H9 (cell line): ENCODE measurements at places on chromosomes 11 and 22.

DNA sequence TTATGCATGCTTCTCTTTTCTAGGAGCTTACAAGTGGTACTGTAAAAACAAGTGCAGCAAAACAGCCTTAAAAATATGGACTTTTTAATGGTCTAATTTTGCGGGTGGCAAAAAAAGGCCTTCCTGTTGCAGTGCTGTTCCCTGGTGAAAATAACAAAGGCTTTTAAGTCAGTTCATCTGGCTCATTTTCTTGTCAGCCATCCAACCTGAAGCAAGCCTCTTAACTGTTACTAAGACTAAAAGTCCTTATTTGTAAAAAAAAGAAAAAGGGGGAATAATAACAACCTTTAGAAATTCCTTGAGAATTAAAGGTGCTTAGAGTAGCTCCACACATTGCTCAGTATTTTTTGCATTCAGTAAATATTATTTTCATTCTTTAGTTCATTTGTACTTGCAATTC lies 200.5 kb upstream of the CHORDC1 start:
- H3K27ac ChIP-seq = no peak overlapping the region
- H3K4me3 ChIP-seq = no peak overlapping the region
- no peaks in the 10 kb centered on the region for H3K27me3 ChIP-seq
- H3K36me3 ChIP-seq = peaks cover 10% of the 10 kb centered on the region
- H3K4me1 ChIP-seq = no peaks in the 10 kb centered on the region
- no peak for DNase-seq

DNA sequence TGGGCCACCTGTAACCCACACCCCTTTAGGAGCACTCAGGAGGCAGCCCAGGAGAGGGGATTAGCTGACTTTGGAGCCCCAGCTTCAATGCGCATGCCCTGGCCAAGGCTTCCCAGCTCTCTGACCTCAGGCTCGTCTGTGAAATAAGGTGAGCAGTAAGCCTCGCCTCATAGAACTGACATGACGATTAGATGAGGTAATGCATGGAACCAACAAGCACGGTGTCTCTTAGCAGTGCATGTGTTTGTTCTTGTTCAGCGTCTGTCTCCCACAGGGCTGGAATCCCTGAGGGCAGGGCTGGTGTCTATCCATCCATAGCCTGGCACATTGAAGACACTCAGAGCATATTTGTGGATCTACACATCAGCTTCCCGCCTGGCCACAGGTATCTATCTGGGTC lies 415.4 kb downstream of the MN1 start:
- no peaks in the 10 kb centered on the region for H3K4me1 ChIP-seq
- no peaks in the 10 kb centered on the region for H3K27me3 ChIP-seq
- no peak overlapping the region for H3K27ac ChIP-seq

DNA sequence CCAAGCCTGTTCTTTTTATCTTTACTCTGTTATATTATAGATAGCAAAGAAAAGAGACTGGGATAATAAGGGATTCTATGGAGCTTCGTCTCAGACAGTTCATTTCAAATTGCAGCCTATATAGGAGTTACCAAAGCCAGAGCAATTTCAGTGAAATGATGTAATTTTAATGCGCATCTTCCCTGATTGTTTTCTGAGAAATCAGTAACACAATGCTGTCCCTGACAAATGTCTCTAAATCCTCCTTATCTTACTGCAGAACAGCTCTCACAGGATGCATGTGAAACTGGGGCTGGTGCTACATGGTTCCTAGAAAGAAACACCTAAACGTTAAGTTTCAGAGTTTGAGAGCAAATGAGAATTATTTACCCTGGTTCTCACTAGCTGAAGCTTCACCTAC lies 467.9 kb upstream of the ANO3 start:
- no peak overlapping the region for H3K4me3 ChIP-seq
- H3K27ac ChIP-seq = no peak overlapping the region
- DNase-seq = no peak
- no peaks in the 10 kb centered on the region for H3K27me3 ChIP-seq
- H3K36me3 ChIP-seq = no peaks in the 10 kb centered on the region
- no peaks in the 10 kb centered on the region for H3K4me1 ChIP-seq

DNA sequence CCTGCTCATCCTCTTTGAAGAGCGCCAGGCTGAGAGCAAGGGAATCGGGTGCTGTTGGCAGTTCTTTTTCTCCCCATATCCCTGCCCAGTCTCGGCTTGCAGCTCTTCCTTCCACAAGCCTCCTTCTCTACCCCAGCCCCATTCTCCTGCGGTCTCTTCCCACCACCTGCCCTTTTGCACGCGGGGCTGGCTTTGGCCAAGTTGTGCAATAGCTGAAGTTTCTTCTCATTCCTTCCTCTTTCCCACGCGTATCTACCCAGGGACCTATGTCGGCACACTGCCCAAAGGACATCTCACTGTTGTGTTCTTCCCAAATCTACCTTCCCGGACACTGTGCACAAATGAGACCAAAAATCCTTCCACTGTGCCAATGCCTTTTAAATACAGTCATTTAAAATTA lies 22.3 kb upstream of the HTR3A start:
- no peaks in the 10 kb centered on the region for H3K36me3 ChIP-seq
- no peak for DNase-seq
- H3K27ac ChIP-seq = no peak overlapping the region
- H3K4me3 ChIP-seq = no peak overlapping the region
- H3K4me1 ChIP-seq = peaks cover 12% of the 10 kb centered on the region; the same call in 1 of the 2 replicates
- H3K27me3 ChIP-seq = no peaks in the 10 kb centered on the region

DNA sequence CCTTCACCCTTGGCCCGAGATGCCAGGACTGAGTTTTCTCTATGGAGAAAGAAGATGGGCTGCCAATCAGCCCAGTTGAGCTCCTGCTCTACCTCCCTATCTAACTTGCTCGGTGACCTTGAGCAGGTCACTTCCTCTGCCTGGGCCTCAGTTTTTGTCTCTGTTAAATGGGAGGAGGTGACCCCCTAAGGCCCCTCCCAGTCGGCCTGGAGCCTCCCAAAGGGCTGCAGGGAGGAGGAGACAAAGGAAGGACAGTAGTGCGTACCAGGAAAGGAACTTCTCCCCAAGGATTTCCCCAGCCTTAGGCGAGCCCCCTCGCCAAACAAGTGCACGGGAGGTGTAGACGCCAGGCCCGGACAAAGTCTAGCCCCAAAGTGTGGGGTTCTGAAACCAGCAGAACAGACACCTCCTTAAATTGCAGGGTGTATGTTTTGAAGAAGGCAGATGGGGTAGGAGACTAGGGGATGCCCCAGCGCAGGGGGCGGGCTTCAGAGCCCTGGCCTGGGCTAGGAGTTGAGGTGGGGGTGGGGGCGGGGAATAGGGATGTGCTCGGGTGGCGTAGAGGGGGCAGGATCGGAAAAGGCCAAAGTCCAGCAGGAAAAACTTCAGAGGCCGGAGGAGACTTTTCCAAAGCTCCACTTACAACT lies 1.0 kb downstream of the CBX7 start:
- H3K4me3 ChIP-seq = peak overlapping the region; percentile 74
- H3K27ac ChIP-seq = no peak overlapping the region
- no peaks in the 10 kb centered on the region for H3K4me1 ChIP-seq
- peaks cover 5% of the 10 kb centered on the region; the same call in 1 of the 2 replicates for H3K27me3 ChIP-seq
- peak; percentile 28 for DNase-seq

- no peaks in the 10 kb centered on the region for H3K27me3 ChIP-seq
- no peak for DNase-seq
- H3K27ac ChIP-seq = no peak overlapping the region
- no peak overlapping the region for H3K4me3 ChIP-seq
- H3K4me1 ChIP-seq = no peaks in the 10 kb centered on the region
Observed at GRCh38 chr11:16098526-16099205, 257.7 kb downstream of the SOX6 start.

DNA sequence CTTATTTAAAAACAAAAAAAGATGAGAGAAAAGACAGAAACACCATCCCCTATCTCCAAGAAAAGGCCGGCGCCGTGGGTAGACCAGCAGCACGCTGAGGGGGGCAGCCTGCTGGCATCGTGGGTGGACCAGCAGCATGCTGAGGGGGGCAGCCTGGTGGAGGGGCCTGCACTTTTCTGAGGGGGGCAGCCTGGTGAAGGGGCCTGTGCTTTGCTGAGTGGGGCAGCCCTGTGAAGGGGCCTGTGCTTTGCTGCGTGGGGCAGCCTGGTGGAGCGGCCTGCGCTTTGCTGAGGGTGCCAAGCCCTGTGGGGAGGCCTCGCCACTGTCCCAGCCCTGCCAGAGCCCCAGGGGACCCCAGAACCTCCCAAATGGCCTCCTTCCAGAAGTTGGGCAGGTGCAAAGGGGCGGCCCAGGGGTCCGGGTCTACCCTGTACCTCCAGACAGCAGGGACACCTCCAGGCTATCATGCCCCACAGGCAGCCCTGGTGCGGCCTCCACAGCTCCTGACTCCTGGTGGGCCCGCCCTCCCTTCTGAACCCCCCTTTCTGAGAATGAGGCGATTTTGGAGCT lies 1185.7 kb downstream of the BRD1 start:
- H3K4me3 ChIP-seq = no peak overlapping the region
- no peaks in the 10 kb centered on the region for H3K4me1 ChIP-seq
- H3K27ac ChIP-seq = no peak overlapping the region

DNA sequence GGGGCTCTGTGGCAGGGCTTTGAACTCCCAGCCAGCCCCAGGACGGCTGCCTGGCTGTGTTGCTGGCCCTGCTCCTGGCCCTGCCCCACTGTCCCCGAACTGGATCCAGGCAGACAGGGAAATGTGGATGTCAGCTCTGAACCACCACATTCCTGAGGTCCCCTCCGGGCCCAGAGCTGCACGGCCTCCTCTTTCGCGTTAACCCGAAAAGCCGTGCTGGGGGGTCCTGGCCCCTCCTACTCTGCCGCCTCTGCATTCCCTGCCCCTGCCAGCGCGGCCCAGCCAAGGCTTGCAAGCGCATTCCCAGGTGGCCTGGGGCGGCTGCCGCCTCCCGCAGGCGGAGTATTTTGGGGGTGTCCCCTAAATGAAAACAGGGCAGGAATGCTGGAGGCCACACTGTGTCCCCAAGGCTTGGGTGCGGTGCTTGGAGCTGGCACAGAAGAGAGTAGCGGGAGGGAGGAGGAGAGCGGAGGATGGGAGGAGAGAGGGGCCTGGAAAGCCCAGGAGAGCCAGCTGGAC lies 5.4 kb downstream of the LINC01488 start:
- H3K27me3 ChIP-seq = no peaks in the 10 kb centered on the region
- no peak for DNase-seq
- H3K4me3 ChIP-seq = no peak overlapping the region

GRCh38 chr11:122340607-122341290 lies 224.7 kb upstream of the BLID start:
- no peaks in the 10 kb centered on the region for H3K36me3 ChIP-seq
- H3K27me3 ChIP-seq = no peaks in the 10 kb centered on the region
- H3K4me1 ChIP-seq = no peaks in the 10 kb centered on the region
- DNase-seq = no peak

DNA sequence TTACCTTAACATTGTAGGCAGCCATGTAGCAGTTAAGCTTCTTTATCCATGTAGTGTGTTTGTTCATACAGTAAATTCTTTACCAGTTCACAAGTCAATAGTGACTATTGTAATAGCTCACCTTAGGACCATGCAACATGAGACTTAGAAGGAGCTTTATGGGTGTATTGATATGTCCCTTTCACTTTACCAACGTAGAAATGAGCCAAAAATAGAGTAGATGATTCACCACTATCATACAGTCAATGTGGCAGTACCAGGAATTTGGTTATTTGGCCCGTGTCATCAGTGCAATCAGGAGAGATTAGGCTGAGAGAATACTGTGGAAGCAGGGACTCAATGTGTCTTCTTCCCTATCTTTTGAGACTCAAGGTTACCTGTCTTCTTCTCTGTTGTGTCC lies 4.7 kb downstream of the ZDHHC13 start:
- no peak for DNase-seq
- H3K4me1 ChIP-seq = no peaks in the 10 kb centered on the region; the same call in 1 of the 2 replicates
- H3K36me3 ChIP-seq = peaks cover 38% of the 10 kb centered on the region
- H3K4me3 ChIP-seq = no peak overlapping the region
- no peaks in the 10 kb centered on the region for H3K27me3 ChIP-seq

DNA sequence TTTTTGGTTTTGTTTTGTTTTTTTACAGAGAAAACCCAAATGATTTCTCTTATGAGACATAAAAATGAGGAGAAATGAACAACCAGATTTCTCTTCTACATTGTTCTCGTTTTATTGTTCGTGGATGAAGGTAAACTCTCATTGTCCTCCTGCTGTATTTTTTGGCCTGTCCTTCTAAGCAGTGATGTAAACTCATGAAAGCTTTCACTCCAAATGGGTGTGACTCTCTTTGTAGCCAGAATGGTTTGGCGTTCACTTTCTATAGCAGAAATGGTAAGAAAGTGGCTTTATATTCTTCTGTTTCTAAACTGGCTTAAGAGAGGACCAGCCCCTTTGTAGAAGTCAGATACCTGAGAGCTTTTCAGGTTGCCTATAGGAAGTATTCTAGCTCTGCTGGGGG lies 15.5 kb upstream of the BMAL1 start:
- no peak for DNase-seq
- peaks cover 10% of the 10 kb centered on the region; the same call in 1 of the 2 replicates for H3K4me1 ChIP-seq
- H3K4me3 ChIP-seq = no peak overlapping the region
- no peak overlapping the region for H3K27ac ChIP-seq
- no peaks in the 10 kb centered on the region for H3K27me3 ChIP-seq
- no peaks in the 10 kb centered on the region for H3K36me3 ChIP-seq

GRCh38 chr11:124897674-124898262 lies at the start of gene ROBO4:
Gene ROBO4, minus strand, starts transcription at chr11:124897865. Its CDS starts 70 bp downstream, at chr11:124897795.
- no peaks in the 10 kb centered on the region; the same call in 1 of the 2 replicates for H3K27me3 ChIP-seq
- DNase-seq = peak; percentile 33
- no peak within 1 kb of the TSS for H3K27ac ChIP-seq
- peaks cover 4% of the 10 kb centered on the region; the same call in 1 of the 2 replicates for H3K4me1 ChIP-seq
- H3K36me3 ChIP-seq = no peaks in the 10 kb centered on the region

DNA sequence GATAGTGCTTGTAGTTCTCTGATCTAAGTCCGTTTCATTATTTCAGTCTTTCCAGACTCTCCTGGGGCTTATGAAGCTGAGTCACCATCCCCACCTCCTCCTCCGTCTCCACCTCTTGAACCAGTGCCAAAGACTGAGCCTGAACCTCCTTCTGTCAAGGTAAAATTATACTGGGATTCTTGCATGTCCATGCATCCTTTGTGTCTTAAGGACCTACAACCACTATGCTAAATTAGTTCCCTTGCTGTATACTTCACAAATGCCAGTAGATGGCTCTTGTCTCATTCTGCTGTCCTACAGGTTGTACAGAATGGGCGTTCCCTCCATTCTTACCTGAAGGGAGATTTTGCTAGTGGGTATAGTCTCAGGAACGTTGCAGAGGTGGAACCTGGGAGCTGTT lies 42.2 kb downstream of the POLD3 start:
- no peaks in the 10 kb centered on the region for H3K4me1 ChIP-seq
- H3K27me3 ChIP-seq = no peaks in the 10 kb centered on the region
- H3K27ac ChIP-seq = no peak overlapping the region
- H3K36me3 ChIP-seq = peaks cover 44% of the 10 kb centered on the region
- no peak for DNase-seq

GRCh38 chr11:124520550-124520854 lies 23.0 kb downstream of the OR8B12 start:
- no peak overlapping the region for H3K27ac ChIP-seq
- H3K27me3 ChIP-seq = no peaks in the 10 kb centered on the region
- no peak for DNase-seq
- H3K36me3 ChIP-seq = no peaks in the 10 kb centered on the region
- no peak overlapping the region for H3K4me3 ChIP-seq

- H3K4me3 ChIP-seq = no peak overlapping the region
- DNase-seq = no peak
- no peaks in the 10 kb centered on the region for H3K27me3 ChIP-seq
- H3K36me3 ChIP-seq = no peaks in the 10 kb centered on the region
- no peak overlapping the region for H3K27ac ChIP-seq
Observed at GRCh38 chr11:1127664-1128162, 30.0 kb upstream of the MUC5AC start.

GRCh38 chr11:63970902-63971301 lies 3.5 kb upstream of the COX8A start:
- H3K4me1 ChIP-seq = peaks cover 2% of the 10 kb centered on the region; the same call in 1 of the 2 replicates
- peaks cover 5% of the 10 kb centered on the region for H3K36me3 ChIP-seq
- H3K27ac ChIP-seq = no peak overlapping the region
- no peak for DNase-seq
